ENCODE measurements at places on chromosomes 7 and 10.

- no peak for DNase-seq
Observed at GRCh38 chr7:25926451-25926850, 225.5 kb upstream of the NFE2L3 start.

DNA sequence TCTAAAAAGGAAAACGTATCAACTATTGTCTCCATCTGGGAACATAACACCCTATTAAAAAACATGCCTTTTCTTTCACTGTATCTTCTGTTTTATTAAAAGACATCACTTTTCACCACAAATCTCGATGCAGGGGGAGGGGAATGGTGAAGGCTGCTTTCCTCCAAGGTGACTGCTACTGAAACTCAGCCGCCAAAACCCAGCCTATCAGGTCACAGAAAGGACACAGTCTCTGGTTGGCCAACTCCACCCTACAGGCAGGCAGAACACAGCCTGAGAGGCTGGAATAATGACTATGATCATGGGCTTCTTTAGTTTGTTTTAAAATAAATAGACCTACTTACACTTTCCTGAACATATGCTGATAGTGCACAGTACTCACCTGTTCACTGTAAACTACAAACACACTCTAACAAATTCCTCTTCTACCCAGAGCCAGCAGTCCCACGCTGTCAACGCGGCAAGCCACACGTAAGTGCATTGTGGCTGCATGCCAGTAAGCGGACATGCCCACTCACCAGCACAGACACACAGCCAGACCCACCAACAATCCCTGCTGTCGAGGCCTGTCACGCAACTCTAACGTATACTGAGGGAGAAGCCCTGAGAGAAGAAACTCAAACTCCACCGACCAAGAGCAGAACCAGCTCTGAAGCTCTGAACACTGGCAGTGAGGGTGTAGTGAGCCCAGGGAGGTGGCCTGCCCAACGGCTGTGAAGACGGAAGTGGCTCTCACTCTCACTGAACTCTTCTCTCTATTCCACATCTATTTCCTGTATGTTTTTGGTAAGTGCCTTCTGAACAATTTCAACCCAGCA is 41.8 kb downstream of the NCAPG2 start:
- DNase-seq: no peak

GRCh38 chr10:122120008-122120744 is 131.2 kb downstream of the TACC2 start:
- no peak for DNase-seq

GRCh38 chr7:22864855-22865601 is 42.4 kb upstream of the TOMM7 start:
- peak; percentile 44 for DNase-seq

DNA sequence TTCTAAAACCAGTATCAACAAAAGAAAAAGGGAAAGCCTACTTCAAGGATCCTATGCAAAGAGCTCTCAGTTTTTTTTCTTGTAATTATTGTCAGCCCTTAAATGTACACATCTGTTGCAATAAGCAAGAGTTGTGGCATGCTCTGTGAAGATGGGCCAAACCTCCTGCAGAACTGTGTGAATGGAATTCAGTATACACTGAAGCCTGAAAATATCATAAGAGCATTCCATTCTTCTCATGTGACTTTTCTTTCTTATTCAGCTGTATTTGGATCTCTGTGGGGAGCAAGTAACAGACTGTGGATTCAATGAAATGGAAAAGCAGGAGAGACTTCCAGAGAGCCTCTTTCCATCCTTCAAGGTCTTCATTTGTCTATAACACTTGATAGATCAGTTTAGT is 130.7 kb downstream of the SAMD9 start:
- DNase-seq: no peak

GRCh38 chr10:103745341-103746247 is 109.8 kb downstream of the SH3PXD2A start:
- DNase-seq: no peak

- no peak for DNase-seq
Observed at GRCh38 chr10:29223326-29223725, 65.5 kb upstream of the LYZL1 start.

All from ELF-1 (cell line).